ENCODE measurements at places on chromosomes 16 and 17.
A peak's percentile ranks its signal among the peaks of the same experiment; 100 is the strongest.

GRCh38 chr16:85567101-85567866, 45.8 kb upstream of the GSE1 start:
- no peak for DNase-seq

GRCh38 chr16:85579923-85580580, 33.1 kb upstream of the GSE1 start:
- DNase-seq = no peak

GRCh38 chr16:27983244-27983643, 80.3 kb downstream of the GSG1L start:
- no peak for DNase-seq

- no peak for DNase-seq
These were observed 405.6 kb downstream of the WWOX start for GRCh38 chr16:78505036-78505435.

- no peak for DNase-seq
These were observed 542 bp downstream of the SLC39A11 start for GRCh38 chr17:73091770-73092522.

- peak; percentile 70 for DNase-seq
These were observed 1.6 kb downstream of the ACTG1 start for GRCh38 chr17:81510785-81511553.

GRCh38 chr17:17736205-17737183, 55.2 kb downstream of the RAI1 start:
- no peak for DNase-seq

DNA sequence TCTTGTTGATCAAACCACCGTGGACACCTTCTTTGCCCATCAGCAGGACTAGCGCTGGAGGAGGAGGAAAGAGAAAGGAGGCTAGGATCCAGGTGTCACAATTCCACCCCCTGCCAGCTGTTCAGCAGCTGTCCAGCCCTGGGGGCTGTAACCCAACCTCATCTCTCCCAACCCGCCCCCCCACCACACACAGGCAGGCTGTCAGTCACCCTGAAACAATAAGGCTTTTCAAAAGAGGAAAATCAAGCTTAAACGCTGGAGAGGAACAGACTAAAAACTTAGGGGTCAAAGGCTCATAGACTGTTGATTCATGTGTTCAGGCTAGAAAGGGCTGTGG, 2.4 kb downstream of the PFN1 start:
- DNase-seq = no peak

GRCh38 chr17:19712436-19713004, 3.9 kb downstream of the SLC47A2 start:
- DNase-seq = no peak

DNA sequence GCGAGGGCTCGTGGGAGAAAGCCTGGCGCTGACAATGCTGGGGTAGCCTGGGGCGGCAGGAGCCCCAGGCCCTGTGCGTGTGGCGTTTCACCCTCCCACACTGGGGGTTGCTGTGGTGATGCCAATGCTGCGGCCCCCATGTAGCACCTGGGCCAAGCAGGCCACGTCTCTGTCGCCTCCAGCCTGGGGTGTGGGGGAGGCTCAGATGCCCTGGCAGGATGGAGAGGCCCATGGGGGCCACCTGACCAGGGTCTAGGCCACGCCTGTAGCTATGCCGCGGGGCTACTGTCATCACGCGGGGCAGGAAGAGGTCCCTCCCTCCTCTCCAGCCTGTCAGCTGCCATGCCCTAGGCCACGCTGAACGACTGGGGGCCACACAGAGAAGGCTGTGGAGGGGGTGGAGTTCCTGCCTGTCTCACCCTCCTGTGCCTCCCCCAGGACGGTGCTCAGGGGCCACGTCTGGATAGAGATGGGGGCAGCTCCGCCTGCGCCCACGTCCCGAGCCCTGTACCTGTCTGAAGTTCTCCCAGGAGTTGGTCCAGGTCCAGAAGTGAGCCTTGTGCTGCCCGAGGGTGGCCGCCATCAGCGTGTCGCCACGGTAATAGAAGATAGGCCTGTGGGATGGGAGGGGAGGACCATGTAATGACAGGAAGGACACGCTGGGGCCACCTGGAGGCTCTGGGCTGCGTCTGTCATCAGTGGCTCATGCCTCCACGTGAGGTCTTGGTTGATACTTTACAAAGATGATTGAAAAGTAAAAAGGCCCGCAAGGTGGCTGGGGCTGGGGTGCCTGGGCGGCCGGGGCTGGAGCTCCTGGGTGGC, 12.7 kb upstream of the APRT start:
- DNase-seq = no peak

DNA sequence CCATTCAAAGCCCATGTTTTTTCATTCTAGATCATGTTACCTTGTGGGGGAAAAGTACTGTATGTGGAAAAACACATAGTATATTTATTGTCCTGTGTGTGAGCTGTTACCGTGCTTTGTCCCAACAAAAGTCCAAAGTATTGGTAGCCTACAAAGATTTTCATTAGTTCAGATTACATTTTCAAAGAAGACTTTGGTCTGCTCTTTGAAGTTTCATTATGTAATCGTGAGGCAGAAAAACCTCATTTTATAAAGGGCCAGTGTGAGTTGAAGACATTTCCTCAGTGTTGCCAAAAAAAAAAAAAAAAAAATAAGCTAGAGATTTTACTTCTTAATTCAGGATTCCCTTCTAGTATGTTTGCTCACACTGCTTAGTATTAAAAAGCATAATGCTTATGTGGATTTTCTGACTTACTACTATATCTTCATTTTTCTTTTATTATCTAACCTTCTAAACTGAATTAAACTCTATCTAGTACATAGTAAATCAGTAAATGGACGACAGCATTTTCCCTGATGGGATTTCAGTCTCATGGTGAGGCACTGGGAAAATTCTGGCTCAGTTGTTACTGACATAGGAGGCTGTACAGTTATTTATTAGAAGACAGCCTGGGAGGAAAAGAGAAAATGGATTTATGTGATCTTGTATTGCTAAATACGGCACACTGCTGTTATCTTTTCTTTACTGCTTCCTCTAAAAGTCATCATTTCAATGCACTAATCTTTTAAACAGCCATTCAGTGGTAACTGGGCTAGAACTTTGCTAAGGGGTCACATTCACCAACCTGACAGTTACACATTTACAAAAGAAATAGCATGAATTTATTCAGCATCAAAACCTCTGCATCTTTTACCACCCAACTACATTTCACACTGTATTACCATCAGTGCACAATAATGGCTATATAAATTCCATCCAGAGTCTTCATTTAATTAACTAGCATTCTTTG, 100.6 kb downstream of the STXBP4 start:
- DNase-seq = no peak

- no peak for DNase-seq
These were observed 6.0 kb downstream of the CLEC16A start for GRCh38 chr16:10950393-10950792.

GRCh38 chr17:78425429-78425828, 47.0 kb downstream of the PGS1 start:
- no peak for DNase-seq

- DNase-seq = no peak
These were observed at the start of gene WNT9B for GRCh38 chr17:46851029-46851741. TSS of gene WNT9B (plus strand) at chr17:46851583. CDS start at chr17:46851639, 56 bp downstream.

GRCh38 chr16:89708481-89708931, 7.0 kb upstream of the SPATA2L start:
- DNase-seq = no peak

- DNase-seq = no peak
These were observed 15.3 kb downstream of the SRR start for GRCh38 chr17:2319051-2319450.

GRCh38 chr17:50905460-50905803, 39.3 kb upstream of the TOB1 start:
- DNase-seq = no peak

DNA sequence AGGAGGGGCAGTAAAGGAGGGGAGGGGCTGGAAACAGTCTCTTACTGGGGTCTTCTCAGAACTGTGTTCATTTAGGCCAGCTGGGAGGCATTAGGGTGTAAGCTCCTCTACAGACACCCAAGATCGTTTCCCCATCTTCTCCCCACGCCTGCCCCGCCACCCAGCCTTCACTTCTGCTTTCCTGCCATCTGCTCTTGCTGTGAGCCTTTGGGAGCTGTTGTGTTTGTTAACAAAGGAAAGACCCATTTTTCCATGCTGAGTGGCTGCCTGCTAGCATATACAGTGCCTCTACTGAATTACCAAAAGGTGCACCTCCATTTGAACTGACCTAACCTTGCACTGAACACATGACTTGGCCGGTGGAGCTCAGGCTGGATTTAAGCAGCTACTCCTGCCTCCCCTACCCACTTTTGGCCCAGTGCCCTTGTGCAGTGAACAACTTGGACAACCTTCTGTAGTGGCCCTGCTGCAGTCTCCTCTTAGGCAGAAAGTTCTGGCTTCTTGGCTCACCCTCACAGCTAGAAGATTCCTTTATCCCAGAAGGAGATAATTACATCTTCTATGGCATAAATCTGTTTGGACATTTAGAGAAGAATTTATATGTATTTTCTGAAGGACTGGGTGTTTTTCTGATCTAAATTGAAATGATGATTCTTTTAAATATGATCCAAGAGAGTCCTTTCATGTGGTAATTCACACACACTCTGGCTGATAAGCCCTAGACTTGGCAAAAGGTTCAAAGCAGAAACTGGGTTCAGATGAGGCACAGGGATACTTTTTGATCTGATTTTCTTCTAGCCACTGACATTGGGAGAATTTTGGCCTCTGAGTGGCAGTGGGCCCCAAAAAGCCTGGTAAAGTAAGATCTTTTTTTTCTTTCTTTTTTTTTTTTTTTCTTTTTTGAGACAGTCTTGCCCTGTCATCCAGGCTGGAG, 81.9 kb upstream of the HNF1B start:
- DNase-seq = no peak

DNA sequence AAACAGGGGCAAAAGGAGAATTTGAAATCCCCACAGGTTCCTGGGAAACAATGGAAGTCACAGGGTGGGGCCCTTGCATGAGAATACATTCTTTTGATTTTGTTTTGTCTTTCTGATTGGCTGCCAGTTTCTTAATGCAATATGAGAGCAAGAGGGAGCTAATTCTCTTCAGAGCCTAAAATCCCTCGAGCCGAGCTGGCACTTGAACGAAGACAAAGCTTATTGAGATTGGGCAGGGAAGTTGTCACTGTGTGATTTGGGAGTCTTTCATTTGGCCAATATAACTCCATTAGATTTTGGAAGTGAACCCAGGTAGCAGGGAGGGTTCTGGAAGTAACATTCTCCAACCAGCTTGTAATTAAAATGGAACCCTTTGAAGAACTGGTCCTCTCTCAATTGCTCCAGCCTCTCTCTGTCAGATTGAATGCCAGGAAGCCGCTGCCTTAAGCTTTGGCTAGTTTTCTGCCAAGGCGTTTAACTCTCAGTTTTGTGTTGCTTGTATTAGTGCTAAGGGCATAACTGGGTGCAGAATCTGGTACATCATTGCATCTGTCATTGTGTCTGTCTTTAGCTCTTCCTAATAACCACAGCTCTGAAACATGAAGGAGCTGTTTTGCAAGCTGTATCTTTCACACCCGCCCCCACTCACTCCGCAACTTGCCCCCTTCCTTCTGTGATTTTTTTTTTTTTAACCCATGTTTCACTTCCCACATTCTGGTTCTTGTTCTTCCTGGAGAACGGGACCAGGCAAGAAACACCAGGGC, 272.0 kb downstream of the MAF start:
- DNase-seq = no peak

- no peak for DNase-seq
These were observed 972 bp upstream of the ADCY9 start for GRCh38 chr16:4117250-4117578.

GRCh38 chr16:22614271-22614947, 103.7 kb downstream of the NPIPB5 start:
- DNase-seq = no peak

DNA sequence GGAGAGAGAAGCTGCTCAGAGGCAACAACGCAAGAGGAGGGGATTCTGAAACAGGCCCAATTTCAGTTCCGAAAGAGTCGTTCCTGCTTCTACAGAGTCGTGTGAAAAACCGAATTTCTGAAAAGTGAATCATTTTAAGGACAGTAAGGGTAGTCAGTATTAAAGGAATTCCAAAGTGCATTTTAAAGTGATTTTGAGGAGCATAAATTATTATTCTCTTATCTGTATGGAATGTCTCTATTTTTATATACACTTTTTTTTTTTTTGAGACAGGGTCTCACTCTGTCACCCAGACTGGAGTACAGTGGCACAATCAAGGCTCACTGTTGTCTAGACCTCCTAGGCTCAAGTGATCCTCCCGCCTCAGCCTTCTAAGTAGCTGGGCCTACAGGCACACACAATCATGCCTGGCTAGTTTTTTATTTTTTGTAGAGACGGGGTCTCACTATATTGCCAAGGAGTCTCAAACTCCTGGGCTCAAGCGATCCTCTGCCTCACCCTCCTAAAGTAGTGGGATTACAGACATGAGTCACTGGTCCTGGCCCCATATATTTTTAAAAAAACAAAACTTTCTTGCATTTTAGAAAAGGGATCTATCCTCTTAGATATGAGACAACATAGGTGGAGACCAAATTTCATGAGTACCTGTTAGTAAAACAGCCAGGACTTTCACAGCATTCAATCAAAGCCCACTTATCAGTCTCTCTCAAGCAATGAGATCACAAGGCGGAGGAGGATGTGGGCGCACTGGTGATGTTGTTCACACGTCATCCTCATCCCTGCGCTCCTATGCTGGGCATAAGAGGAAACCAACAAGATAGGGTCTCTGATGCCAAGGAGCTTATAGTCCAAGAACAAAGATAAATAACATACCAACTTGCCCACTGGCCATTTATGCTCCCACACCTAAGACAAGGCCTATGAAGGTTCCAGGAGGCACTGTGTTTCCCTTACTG, 53.2 kb downstream of the SMG6 start:
- peak; percentile 22 for DNase-seq

- no peak for DNase-seq
These were observed 6.6 kb upstream of the SHCBP1 start for GRCh38 chr16:46627746-46628145.

- no peak for DNase-seq
These were observed 41.4 kb downstream of the SF3B3 start for GRCh38 chr16:70565053-70565452.

DNA sequence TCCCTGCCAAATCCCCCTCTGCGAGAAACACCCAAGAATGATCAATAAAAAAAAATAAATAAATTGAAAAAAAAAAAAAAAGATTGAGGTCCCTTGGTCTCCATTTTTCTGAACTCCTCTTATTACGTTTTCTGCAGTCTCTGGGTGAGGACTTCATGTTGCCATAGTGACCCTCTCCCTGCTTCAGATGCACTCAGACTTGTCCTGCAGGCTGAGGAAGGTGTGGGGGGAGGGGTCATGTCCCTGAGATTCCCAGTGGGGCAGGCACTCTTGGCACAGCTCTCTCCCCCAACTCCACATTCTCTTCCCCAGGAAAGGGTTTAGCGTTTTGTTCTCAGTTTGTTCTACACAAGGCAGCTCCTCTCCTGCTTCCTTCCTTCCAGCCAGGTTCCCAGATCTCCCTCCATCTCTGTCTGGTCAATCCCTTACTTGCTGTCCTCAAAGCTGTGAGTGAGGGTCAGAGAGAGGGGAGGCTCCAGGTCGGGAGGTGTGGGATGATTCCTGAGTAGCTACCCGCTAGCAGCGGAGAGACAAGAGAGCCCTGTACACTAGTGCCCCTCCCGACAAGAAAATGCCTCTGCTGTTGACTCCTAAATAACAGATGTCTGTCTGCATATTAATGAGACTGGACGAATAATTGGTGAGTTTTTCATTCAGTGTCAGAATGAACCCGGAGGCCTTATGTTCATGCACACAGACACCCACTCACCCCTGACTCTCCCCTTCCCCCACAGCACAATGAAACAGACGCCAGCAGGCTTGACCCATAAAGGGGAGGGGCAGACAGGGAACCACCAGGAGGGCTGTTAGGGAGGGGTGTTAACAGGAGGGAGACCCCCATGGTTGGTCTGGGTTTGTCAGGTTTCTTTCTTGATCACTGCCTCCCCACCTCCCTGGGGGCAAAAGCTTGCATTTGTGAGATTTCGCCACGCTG, 9.2 kb downstream of the RND2 start:
- no peak for DNase-seq

Measured in CD8-positive, alpha-beta T cell (primary cell).